ENCODE measurements at places on chromosomes 16 and 17.

DNA sequence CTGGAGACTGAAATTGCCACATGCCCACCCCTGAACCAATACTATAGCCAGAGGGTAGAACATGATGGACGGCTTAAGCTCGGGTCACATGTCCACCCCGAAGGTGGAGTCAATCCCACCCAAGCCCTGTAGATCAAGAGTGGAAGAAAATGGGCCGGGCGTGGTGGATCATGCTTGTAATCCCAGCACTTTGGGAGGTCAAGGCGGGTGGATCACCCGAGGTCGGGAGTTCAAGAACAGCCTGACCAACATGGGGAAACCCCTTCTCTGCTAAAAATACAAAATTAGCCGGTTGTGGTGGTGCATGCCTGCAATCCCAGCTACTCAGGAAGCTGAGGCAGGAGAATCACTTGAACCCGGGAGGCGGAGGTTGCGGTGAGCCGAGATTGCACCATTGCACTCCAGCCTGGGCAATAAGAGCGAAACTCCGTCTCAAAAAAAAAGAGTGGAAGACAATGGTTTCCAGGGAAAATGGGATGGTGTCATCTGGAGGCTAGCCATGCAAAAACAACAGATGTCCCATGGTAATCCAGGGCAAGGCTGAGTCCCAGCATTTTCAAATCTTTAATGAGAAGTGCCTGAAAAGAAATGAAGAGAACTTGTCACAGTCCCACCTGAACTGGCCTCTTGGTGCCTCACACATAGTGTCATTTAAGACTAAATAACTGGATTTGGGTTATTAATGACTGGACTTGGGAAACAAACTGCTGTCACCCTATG lies 30.1 kb downstream of the CD300LF start:
- DNase-seq = no peak

- DNase-seq = no peak
Observed at GRCh38 chr16:78605548-78606101, 506.2 kb downstream of the WWOX start.

DNA sequence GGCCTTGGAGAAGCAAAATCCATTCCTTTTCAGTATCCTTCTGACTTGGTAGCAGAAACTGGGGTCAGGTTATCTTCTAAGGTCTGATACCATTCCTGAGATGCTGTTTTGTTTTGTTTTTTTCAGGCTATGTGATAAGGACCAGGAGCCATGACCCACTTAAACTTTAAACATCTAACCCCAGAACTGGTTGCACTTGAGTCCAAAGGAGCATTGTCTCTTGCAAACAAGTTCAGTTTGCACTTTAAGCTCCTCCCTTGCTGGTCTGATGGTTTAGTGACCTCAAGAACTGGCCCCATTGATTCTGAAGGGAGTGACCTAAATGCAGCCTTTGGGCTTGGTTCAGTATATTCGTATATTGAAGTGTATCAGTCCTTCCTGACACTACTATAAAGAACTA lies 75.2 kb downstream of the ERCC4 start:
- DNase-seq = no peak

GRCh38 chr17:33459078-33459940 lies 166.2 kb upstream of the ASIC2 start:
- no peak for DNase-seq

DNA sequence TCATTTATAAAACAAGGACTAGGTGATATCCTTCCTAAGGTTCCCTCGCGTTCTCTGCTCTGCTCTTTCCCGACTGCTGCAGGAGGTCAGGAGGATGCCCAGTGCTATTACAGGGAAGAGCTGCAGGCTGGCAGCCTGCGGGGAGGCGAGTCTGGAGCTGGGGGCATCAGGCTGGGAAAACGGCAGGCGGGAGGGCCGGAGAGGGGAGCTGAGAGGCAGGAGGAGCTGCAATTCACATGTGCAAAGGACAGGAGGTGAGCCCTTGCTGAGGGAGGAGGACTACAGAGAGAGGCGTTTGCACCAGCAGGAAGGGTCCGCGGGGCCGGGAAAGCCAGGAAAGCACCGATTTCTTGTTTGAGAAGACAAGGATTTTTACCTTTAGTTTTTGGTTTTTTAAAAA lies 8.1 kb downstream of the ADAD2 start:
- no peak for DNase-seq

DNA sequence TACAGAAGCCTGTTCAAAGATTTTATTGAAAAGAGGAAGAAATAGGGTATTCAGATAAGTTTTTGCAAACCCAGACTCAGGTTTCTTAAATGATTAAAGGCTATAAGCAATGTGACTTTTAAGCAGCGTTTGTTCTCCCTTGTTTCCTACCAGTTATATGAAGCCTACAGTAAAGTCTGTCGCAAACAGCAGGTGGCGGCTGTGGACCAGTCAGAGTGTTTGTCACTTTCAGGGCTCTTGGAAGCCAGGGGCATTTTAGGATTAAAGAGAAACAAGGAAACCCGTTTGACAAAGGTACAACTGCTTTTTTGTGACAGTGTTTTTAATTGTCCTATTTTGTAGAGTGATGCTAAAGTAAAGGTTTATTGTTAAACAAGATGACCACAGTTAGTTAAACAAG lies 7.7 kb upstream of the RARA start:
- no peak for DNase-seq

- DNase-seq = no peak
Observed at GRCh38 chr16:87201790-87202189, 115.4 kb downstream of the C16orf95 start.

- DNase-seq = no peak
Observed at GRCh38 chr17:79214940-79215604, 140.4 kb downstream of the ENGASE start.

DNA sequence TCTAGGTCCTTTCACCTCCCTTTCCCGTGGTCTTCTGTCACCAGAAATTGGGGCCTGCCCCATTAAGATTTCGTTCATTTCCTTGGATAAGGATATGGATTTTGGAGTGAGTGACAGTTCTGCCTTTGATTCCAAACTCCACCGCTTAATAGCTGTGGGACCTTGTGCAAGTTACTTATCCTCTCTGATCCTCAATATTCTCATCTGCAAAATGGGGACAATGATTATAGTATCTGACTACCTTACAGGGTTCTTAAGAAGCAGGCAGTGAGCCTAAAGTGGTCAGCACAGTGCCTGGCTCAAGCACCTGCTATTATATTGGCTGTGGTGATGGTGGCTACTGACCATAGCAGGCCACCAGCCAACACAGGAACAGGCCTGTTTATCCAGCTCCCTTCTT lies 15.6 kb downstream of the TBKBP1 start:
- DNase-seq = no peak

GRCh38 chr17:42706732-42707131 lies 24.4 kb downstream of the CNTNAP1 start:
- peak; percentile 59 for DNase-seq
